ENCODE measurements at places on chromosomes 12 and 14.

GRCh38 chr12:116278667-116279066 is 1.2 kb upstream of the MED13L start:
- DNase-seq, result no peak

GRCh38 chr14:31960039-31960438 is 117.1 kb upstream of the ARHGAP5 start:
- no peak for DNase-seq

DNA sequence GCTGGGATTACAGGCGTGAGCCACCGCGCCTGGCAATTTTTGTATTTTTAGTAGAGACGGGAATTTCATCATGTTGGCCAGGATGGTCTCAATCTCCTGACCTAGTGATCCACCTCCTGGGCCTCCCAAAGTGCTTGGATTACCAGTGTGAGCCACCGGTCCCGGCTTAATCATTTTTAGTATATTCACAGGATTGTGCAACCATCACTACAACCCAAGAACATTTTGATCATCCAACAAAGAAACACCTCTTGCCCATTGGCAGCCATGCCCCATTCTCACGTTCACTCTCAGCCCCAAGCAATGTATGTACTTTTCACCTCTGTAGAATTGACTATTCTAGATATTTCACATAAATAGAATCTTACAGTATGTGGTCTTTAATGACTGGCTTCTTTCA is 19.9 kb downstream of the SP1 start:
- no peak for DNase-seq

DNA sequence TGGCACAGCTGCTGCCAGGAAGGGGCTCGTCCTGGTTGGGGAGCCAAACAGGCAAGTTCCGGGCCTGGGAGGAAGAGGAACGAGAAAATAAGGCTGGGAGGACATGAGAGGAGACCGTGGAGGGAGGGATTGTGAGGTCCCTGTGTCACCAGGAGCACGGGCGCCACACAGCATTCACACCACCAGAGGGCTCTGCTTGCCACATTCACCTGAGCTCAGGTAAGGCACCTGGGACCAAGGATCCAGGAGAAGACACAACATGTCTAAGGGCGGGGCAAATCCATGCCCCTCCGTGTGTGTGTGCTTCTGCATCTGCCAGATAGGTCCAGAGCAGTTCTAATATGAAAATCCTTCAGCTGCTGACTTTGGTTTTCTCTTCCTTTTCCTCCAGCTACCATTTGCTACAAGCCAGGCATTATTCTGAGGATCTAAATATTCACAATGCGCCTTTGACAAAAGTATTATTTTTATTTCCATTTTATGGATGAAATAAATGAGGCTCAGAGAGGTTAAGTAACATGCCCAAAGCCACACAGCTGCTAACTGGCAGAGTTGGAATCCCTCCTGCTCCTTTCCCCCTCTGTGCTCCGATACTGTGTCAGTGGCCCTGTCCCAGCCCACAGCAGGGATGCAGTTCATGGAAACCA is 14.6 kb downstream of the RAPGEF3 start:
- peak; percentile 72 for DNase-seq

- no peak for DNase-seq
Observed at GRCh38 chr12:1977109-1977508, 27.1 kb downstream of the DCP1B start.

DNA sequence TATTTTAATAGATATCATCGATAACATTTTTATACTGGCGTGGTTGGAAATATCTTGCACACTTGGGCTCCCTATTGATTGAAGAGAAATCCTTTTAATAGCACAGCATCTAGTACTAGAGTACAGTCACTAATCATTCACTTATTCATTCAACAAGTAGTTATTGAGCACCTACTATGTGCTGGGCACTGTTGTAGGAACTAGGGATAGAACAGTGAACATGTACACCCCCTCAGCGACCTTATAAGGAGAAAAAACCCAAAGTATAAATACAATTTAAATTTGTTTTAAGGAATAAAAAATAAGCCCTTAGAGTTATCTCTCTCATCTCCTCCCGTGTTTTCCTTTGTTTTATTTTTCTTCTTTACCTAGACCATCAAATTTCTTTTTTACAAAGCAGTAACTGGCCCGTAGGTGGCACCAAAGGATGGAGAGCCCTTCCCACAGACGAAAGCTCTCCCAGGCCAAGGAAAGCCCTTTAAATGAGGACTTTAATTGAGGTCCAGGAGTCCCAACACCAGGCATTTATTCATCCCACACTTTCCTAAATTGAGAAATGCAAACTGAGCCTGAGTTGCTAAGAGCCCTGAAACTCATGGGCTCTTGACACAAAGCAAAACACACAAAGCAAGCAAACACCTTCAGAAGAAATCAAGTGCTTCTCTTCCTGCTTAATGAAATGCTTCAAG is 29.0 kb downstream of the PEBP1 start:
- DNase-seq, result peak; percentile 68

- no peak for DNase-seq
Observed at GRCh38 chr12:56450241-56450640, 1.0 kb upstream of the TIMELESS start.

- no peak for DNase-seq
Observed at GRCh38 chr12:50672158-50672557, 91.7 kb upstream of the ATF1 start.

- no peak for DNase-seq
Observed at GRCh38 chr12:25052914-25053211, 104.0 kb upstream of the BCAT1 start.

DNA sequence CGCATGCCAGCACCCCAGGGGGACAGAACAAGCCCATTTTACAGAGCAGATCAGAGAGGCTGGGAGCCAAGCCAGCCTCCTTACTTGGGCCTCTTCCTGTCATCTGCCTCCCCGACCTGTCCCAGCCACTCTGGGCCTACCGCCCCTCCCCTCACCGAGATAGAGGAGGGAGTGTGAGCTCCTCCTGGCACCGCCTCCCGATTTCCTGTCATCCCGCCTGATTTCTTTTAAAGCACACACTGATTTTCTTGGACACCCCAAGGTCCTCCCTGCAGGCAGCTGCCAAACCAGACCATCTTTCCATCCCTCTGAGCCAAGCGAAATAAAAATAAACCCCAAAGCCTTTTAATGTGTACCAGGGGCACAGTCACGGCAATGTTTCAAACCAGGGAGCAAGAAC is 108.4 kb downstream of the RFLNA start:
- DNase-seq, result no peak
